Activated CD4-positive, alpha-beta T cell treated with anti-CD3 and anti-CD28 coated beads, Interleukin-2, amount 10 ng/mL, durations not matched to agents 7 days and 5 days (primary cell): ENCODE measurements at places on chromosomes 6 and 20.

GRCh38 chr20:9196110-9196509, 127.2 kb downstream of the PLCB4 start:
- no peak for DNase-seq

DNA sequence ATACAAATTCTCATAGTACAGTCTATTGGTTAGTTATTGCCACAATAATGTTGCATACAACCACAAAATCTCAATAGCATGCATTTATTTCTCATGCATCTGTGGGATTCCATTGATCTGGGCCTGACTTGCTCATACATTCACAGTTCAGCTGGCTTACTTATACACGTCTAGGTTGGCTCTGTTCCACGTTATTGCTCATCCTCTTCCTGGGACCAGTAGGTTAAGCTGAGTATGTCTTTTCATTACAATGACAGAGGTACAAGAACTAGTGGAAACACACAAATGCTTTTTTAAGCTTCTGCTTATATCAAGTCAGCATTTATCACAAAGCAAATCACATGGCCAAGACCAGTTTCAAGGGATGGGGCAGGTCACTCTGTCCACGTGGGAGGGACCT, 485.3 kb upstream of the BTBD3 start:
- no peak for DNase-seq

- DNase-seq = peak; percentile 13
Observed at GRCh38 chr6:45658958-45659357, 281.2 kb upstream of the SUPT3H start.

DNA sequence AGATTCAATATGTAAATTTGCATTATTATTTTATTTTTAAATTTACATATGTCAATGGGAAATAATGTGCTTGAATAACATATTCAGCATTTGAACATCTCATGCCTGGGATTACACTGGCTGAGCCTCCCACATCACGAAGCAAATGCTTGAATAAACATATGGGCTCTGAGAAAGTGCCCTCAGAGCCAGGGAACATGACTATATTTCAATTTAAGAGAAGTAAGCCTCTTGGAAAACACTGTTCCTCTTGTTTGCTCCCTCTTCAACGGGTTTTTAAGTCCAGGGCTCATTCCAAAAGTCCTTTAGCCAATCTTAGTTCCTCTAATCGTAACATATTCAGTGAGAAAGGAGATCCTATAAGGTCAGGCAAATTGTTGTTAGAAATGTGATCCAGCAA, 122.0 kb downstream of the GMPR start:
- DNase-seq = no peak
